NCI-H69 (cell line): ENCODE measurements at places on chromosomes 3 and 15.
A peak's percentile ranks its signal among the peaks of the same experiment; 100 is the strongest.

DNA sequence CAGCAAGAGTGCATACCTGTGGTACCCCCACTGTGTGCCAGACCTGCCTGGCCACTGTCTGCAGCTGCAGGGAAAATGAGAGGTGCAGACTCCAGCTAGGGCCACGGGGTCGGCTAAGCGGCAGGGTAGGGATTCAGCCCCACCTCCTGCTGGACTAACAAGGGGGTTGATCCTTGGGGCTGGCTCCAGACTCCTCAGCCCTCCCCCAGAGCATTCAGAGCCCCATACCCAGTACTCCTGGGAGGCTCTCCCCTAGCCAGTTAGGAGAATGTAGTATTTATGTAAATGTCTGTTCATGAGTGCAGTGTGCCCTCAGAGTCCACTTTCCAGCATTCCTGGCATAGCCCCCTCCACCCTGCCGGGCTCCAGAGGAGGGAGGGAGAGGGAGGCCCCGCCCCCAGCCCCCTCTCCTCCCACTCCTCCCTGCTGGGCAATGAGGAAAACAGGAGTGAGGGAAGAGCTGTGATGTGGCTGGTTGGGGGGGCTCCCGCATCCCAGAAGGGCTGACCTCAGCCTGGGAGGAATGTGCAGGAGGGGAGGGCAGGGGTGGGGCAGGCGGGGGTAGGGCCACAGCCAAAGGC, 4.5 kb upstream of the SEMA3B start:
- DNase-seq = peak; percentile 73

DNA sequence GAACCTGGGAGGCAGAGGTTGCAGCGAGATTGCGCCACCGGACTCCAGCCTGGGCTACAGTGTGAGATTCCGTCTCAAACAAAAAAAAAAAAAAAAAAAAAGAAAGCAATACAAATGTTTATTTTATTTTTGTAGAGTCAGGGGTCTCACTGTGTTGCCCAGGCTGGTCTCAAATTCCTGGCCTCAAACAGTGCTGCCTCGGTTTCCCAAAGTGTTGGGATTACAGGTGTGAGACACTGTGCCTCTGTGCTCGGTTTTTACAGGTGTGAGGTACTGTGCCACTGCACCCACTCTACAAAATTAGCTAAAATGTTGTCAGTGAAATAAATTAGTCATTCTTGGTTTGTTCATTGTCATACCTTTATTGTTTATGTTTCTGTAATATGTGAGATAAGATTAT, 5.5 kb downstream of the PIAS1 start:
- DNase-seq = no peak

- DNase-seq = no peak
Measured at GRCh38 chr15:78363381-78363734, 23.2 kb downstream of the CRABP1 start.

DNA sequence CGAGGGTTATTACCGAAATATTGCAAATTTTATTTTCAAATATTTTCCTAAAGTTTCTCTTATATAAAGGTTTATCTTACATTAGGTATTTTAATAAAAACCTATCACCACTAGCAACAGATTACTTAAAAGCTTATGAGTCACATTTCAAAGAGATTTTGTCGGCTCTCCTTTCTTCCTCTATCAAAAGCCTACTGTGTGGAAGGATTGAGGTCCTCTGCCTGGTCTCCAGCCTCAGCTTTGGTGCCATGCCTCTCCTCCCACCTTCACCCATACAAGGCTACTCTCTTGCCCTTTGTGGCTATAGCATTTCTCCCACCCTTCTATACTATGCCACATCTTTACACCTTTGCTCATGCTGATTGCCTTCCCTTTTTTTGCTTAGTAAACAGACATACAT, 199.3 kb downstream of the TNIK start:
- DNase-seq = no peak

GRCh38 chr3:72582211-72582878, 265.9 kb downstream of the SHQ1 start:
- no peak for DNase-seq
